ENCODE measurements at places on chromosomes 4 and X.

DNA sequence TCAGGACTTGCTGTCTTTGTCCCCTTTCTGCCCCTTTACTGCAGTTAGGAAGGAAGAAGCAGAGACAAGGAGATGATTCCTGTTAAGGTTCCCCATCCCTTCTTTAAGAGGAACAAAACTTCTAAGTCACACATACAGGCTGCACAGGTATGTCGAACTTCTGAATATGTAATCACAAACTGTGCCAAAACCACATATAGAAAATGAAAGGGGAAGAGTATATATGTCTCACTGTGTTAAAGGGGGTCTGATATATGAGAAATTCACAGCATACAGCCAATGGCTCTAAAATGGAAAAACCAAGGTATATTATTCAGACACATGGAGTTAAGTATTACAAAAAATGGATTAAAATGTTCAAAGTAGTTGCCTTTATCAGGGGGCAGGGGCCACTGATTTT lies 11.7 kb downstream of the CFAP97 start:
- no peak for DNase-seq

- DNase-seq = peak; percentile 37
Observed at GRCh38 chrX:11100281-11101035, 10.7 kb upstream of the HCCS start.

DNA sequence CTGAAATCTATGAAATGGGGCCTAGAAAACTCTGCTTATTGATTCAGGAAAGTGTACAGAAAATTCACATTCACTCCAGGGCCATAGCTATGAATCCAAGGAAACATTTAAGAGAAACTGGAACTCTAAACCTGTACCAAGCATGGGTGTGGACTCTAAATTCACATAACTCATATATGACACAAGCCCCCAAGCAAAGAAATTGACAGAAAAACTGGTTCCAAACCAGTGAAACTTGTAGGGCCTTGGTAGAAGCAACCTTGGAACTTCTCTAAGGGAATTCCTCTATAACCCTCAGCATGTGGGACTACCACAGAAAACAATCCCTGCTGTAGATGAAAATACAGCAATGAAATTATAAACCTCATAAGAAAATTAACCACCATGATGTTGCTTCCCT lies 106.6 kb upstream of the NRK start:
- no peak for DNase-seq

- DNase-seq = no peak
Observed at GRCh38 chr4:124202099-124202498, 510.4 kb downstream of the ANKRD50 start.

DNA sequence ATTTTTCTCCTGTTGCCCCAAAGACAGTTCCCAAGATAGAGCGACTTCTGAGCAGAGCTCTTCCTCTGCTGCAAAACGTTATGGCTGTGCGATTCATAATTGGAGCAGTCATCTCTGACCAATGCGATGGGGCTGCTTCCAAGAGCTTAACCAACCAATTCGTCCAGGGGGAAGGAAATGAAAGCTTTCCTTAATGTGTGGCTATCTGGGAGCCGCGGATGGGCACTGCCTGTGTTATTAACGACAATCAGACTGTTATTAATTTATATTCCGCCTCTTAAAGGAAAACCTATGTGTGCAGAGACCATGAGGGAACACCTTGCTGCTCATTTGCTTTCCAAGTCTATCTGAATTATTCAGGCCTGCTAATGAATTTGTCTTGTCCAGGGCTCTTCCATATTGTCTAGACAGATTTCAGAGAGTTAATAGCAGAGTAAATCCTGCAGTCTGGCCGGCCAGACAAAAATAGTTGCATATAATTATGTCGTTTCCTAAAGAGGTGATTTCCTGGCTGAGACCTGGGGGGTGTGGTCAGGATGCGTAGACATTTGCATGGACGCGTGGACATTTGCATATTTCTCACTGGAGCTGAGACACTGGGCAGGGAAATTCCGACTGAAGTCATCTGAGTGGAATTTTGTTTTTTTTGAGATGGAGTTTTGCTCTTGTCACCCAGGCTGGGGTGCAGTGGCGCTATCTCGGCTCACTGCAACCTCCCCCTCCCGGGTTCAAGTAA lies 135.4 kb downstream of the HMX1 start:
- no peak for DNase-seq

- no peak for DNase-seq
Observed at GRCh38 chrX:8424912-8425311, 39.7 kb upstream of the VCX3B start.
